Cardiac muscle cell (in vitro differentiated cells and primary cell): ENCODE measurements at places on chromosomes 11 and 22. TPM values are rescaled to one million over a fixed set of nuclear protein-coding genes. Genes with fewer than 3 reads are reported as not detected.

Gene SLC15A3
- 2.1 TPM in 1 of 2 replicates, not detected in the other for total RNA-seq

Gene IGLL5
- total RNA-seq: not detected in 2 replicates

Gene C11orf65
- total RNA-seq: 1.6 TPM in 1 of 2 replicates, not detected in the other

Gene GRAP2
- total RNA-seq: 0.09 and 0.32 TPM in 2 replicates

Gene PLAAT4
- 0.42 TPM in 1 of 2 replicates, not detected in the other for total RNA-seq

Gene XNDC1N
- total RNA-seq: 8.0 and 8.8 TPM in 2 replicates

Gene PDGFB
- total RNA-seq: 15.3 and 18.2 TPM in 2 replicates

Gene DKK3
- 180 and 309 TPM in 2 replicates for total RNA-seq

Gene B3GAT1
- total RNA-seq: 0.85 and 1.5 TPM in 2 replicates

Gene SLC29A2
- 30.2 and 36.8 TPM in 2 replicates for total RNA-seq
